ENCODE measurements at places on chromosomes 12 and 14. TPM values are rescaled to one million over a fixed set of nuclear protein-coding genes. Genes with fewer than 3 reads are reported as not detected.

The PUS7L gene
- total RNA-seq, result 8.5 TPM

The PDZRN4 gene
- total RNA-seq, result not detected

The GLI1 gene
- 4.2 TPM for total RNA-seq

The KRT78 gene
- total RNA-seq, result not detected

The AICDA gene
- total RNA-seq, result not detected

The DAO gene
- not detected for total RNA-seq

The PTHLH gene
- 1.6 TPM for total RNA-seq

The IFI27 gene
- total RNA-seq, result 816 TPM

The PACS2 gene
- total RNA-seq, result 65.7 TPM

The CHGA gene
- total RNA-seq, result not detected

The SLC6A15 gene
- total RNA-seq, result not detected

The ASIC1 gene
- total RNA-seq, result 6.7 TPM

The TAS2R46 gene
- total RNA-seq, result 0.76 TPM

The AQP2 gene
- 0.10 TPM for total RNA-seq

The SERPINA12 gene
- total RNA-seq, result not detected

The RBM23 gene
- total RNA-seq, result 54.9 TPM

The FOXG1 gene
- total RNA-seq, result not detected

The SLCO1B1 gene
- 0.36 TPM for total RNA-seq

The SART3 gene
- 98.9 TPM for total RNA-seq

The ANKRD33 gene
- total RNA-seq, result not detected

The SLC7A7 gene
- 13.6 TPM for total RNA-seq

The COX8C gene
- total RNA-seq, result not detected

The VRK1 gene
- total RNA-seq, result 13.3 TPM

The NEUROD4 gene
- total RNA-seq, result not detected

The TDP1 gene
- 10.3 TPM for total RNA-seq

The ZDHHC22 gene
- not detected for total RNA-seq

The LRCOL1 gene
- not detected for total RNA-seq

The AMDHD1 gene
- 0.36 TPM for total RNA-seq

The SMCO2 gene
- not detected for total RNA-seq

The SERPINA1 gene
- total RNA-seq, result 304 TPM
